ENCODE measurements at places on chromosomes 1 and 21.

DNA sequence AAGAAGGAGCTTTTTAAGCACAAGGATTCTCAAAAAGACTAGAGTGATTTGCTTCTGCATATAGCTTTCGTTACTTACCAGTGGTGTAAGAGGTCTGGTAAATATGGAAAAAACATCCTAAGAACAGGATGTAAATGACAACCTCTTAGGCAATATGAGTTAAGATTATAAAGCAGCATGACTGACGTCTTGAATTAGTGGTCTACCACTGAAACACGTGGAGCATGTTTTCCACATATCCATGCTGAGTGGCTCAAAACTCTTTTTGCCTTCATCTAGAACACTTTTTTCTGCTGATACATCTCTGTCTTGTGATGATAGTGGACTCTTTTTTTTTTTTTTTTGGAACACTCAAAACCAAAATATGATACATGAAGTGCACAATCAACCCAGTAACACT, 44.6 kb downstream of the RCAN1 start:
- no peak for DNase-seq

- DNase-seq: no peak
Observed at GRCh38 chr21:14120091-14120734, 90.5 kb downstream of the LIPI start.

GRCh38 chr1:29500041-29500440, 263.7 kb downstream of the PTPRU start:
- DNase-seq: no peak

- DNase-seq: no peak
Observed at GRCh38 chr1:180365039-180365438, 135.0 kb downstream of the LHX4 start.

DNA sequence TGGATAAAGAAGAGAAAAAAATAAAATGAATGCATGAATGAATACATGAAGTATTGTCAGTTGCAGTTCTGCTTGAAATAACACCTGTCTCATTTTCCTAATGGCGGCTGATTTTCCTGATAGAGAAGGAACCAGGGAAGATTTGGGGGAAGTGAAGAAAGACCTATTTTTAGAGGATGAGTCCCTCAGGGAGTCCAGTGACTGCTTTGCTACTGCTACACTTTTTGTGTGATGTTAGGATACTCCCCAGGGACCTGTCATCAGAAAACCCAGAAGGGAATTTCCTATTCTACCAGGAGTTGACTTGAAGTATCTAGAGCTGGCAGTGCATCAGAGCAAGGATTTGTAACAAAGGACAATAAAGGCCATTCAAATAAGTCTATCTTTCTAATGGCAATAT, 114.8 kb downstream of the MAB21L3 start:
- no peak for DNase-seq

DNA sequence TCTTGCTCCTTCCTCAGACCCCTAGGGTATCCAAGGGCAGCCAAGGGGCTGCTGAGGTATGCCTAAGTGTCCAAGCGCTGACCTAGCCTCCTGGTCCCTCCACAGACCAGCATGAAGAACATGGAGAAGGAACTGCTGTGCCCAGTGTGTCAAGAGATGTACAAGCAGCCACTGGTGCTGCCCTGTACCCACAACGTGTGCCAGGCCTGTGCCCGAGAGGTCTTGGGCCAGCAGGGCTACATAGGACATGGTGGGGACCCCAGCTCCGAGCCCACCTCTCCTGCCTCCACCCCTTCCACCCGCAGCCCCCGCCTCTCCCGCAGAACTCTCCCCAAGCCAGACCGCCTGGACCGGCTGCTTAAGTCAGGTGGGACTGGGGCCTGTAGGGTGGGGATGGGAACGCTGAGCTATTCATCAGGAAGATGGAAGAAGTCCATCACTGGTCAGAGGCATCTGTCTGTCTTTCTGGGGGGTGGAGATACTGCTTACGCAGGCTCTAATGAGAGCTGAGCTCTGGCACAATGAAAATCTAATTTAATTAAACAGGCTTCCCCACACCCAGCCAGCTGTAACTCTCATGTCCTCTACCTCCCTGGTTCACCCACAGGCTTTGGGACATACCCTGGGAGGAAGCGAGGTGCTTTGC, 1.8 kb downstream of the TRIM46 start:
- no peak for DNase-seq

- no peak for DNase-seq
Observed at GRCh38 chr1:180510882-180511281, 8.5 kb upstream of the ACBD6 start.

GRCh38 chr1:7615138-7615537, 156.0 kb upstream of the VAMP3 start:
- DNase-seq: no peak

- DNase-seq: no peak
Observed at GRCh38 chr1:24351918-24352627, 32.9 kb downstream of the GRHL3 start.

DNA sequence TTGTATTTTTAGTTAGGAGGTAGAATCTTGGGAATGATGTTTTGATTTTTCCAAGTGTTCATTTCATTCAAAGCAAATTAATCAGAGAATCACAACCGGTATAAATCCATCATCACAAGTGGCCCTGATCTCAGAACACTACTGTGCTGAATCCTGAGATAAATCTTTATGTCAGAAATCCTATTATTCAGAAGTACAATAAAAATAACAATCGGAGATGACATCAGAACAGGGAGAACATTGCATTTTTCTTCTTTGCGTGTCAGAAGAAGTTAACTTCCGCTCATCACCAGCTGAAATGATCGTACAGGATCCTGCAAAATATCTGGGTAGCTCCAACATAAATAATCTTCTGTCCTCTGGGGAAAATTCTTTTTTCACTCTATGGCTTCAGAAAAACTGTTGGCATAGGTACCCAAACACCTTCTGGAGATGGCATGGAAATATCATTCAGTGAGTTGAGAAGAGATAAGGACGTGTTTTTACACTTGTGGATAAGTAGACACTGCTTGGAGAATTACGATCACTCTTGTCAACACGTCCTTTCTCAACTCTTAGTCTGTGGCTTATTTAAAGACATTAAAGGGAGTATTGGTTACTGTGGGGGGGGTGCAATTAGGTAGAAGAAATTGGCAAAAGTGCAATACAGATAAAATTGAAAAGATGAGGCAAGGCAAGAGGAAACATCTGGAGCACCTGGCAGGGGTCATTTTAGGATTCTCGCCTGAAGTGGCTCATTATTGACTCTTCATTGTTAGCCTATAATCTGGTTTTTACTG, 46.9 kb upstream of the SMYD2 start:
- no peak for DNase-seq

GRCh38 chr1:84370831-84371394, 27.4 kb upstream of the DNASE2B start:
- DNase-seq: no peak

DNA sequence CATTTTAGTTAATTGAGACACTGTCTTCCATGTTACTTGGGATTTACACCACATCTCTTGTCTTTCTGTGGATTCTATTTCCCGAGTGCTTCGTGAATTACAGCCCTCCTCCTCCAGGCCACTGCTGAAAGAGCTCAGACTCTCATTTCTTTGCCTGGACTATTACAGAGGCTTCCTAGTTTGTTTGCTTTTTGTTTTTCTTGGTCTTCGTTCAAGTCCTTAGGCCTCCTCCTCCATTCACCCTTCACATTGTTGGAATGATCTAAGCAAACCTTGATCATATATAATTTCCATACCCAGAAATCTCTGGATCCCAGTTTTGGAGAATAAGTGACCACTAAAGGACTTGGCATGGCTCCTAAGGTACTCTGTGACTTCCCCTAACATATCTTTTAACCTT, 94.1 kb downstream of the CNIH3 start:
- no peak for DNase-seq

DNA sequence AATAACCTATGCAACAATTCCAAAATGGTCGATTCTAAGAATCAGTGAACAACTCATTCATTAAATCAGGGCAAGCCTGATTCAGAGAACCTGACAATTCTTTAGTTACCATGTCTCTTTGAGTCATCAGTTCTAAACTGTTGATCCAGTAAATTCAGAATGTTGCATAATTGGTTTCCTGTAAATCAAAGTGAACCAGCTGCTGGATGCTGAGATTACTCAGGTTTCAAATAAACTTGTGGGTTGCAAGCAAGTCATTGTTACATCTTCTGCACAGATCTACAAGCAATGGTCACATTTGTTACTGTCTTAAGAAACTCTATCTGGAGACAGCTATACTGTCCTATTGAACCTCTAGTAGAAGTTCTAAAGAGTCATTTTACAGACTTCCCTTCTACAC, 16.5 kb downstream of the PLA2G2D start:
- no peak for DNase-seq

GRCh38 chr1:7885513-7886404, 32.9 kb upstream of the UTS2 start:
- DNase-seq: no peak

- no peak for DNase-seq
Observed at GRCh38 chr1:71128060-71128459, 47.2 kb upstream of the ZRANB2 start.

- DNase-seq: no peak
Observed at GRCh38 chr1:145997718-145998023, 1.3 kb upstream of the TXNIP start.

All from cerebellar nuclear complex (tissue), 1 donor.